Stimulated activated CD8-positive, alpha-beta memory T cell treated with anti-CD3 and anti-CD28 coated beads, Interleukin-7, amount 100 ng/mL, for 4 hours (primary cell): ENCODE measurements at places on chromosomes 5 and 9.

DNA sequence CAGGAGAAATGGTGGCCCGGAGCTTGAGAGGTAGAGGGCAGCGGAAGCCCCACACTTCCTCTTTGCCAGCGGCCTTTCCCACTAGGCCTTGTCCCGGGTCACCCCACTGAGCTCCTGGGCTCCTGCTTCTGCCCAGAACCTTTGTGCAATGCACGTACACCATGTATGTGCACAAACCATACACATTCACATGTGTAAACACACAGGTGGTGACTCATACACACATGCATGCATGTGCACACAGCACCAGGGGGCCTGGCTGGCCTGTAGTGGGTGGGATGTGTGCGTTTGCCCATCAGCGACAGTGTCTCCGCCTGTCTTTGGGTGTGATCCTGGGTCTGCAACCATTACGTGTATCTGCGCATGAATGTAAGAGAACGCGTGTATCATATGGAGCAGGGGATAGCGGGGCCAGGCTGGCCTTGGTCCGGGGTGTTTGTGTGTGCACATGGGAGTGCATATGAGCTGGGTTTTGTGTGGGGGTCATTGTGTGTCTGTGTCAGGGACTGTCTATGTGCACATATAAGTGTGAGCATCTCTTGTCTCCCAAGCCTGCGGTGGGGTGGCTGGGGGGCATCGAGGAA lies 43.7 kb downstream of the PSD2 start:
- DNase-seq: no peak

DNA sequence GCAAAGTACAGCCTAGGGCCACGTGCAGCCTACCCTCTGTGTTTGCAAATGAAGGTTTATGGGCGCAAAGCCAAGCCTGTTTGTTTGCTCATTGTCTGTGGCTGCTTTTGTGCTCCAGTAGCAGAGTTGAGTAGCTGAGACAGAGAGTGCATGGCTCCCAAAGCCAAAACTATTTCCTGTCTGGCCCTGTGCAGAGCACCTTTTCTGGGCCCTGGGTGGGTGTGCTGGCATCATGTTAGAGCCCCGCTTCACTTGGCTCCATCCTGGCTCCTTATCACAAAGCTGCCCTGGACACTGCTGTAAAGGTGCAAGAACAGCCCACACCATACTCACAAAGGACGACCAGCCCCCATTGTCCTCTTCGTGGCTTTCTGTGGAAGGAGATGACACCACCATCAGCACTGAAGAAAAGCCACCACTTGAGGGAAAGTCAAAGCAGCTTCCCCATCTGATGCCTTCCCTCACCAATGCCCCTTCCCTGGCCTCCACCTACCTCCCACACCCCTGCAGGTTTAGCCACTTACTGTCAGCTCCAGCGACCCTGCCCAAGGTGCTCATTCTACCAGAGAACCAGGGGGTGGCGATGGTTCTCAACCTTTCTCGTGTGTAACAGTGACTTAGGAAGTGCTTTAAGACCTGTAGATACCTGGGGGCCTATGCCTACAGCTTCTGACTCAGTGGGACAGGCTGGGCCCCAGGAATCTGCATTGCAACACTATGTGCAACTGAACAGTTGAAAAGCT lies 23.4 kb downstream of the LCP2 start:
- no peak for DNase-seq

DNA sequence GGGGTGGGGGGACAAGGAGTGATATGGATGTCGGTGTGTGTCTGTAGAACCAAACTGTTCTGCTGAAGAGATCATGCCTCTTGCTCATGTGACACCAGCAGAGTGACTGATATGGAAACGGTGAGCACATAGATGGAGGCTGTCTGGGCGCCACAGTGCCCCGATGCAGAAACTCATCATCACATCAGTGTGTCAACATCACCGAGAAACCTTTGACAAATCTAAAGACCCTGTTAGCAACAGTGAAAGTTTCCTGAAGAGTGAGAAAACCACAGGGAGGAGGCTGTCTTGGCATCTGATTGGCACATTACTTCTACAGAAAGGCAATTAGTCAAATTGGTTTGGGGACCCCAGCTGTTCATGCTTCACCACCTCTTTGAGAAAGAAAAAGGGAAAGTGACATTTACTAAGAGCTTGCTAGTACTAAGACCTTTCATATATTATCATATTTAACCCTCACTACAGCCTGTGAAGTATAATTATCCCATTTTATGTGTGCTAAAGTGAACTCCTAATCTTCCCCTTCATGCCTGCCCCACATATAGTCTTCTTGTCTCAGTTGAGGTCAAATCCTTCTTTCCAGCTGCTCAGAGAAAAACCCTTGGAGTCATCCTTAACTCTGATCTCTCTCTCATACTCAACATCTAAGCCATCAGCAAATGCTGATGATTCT lies 25.6 kb downstream of the CSF2 start:
- DNase-seq: peak; percentile 62

DNA sequence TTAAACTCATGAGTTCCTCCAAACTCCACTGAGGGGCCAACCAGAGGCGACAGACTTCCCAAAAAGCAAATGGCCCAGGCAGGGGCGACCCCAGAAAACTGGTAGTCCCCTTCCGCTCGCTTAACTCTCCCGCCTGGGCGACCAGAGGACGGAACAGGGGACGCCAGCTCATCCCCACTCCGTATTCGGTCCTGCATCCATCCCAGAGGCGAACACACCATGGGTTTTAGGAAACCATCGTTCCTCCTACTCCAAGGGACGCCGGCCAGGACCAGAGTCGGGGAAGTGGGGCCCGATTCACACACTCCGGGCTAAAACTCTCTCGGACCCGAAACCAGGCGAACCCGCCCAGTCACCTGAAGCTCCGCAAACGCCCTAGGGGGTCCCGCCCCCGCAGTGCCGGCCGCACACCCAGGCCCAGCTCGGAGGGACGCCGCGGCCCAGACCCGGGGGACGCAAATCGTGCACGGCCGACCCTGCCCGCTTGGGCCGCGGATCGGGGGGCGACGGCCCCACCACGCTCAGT lies 478 bp downstream of the TEX10 start:
- DNase-seq: no peak

DNA sequence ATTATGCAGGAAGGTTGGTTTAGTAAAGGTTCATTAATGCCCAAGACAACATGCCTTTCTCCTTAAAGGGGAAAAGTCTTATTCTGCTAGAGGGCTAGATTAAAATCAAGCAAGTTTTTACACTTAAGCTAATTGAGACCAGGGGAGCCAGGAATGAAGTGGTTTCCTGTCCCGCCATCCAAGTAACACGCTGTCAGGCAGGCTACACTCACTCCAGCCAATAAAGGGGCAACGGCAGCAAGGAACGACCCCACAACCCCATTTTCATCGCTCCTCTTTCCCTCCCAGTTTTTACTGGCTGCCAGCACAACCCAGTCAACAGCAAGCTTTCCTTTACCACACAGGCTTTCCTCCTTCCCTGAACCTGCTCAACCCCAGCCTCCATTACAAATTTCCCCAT lies 225.1 kb downstream of the DCP2 start:
- no peak for DNase-seq

DNA sequence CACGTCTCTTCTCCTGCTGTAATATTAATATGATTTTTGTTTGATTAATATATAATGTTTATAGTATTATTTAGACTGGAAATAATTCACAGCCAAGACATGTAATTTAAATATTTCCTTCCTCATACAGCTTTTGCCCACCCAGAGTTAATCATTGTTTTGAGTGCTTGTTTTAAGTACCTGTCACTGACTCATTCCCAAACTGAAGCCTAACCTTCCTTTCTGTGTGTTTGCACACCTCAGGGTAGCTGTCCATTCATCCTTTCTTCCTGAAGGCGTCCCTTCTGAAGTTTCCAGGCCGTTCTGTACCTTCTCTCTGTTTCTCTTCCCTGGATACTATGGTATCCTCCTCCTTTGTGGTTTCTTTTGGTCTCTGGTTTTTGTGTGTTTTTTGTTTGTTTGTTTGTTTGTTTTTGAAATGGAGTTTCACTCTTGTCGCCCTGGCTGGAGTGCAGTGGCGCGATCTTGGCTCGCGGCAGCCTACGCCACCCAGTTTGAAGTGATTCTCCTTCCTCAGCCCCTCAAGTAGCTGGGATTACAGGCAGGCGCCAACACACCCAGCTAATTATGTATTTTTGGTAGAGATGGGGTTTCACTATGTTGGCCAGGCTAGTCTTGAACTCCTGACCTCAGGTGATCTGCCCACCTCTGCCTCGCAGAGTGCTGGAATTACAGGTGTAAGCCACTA lies 312.4 kb downstream of the DOCK8 start:
- no peak for DNase-seq

GRCh38 chr9:93698140-93698908 lies 121.9 kb downstream of the PHF2 start:
- no peak for DNase-seq
